ENCODE measurements at places on chromosomes 1 and 21. TPM values are rescaled to one million over a fixed set of nuclear protein-coding genes. Genes with fewer than 3 reads are reported as not detected.

- peak; percentile 75 for DNase-seq
These were observed 5.5 kb upstream of the SNAPIN start for GRCh38 chr1:153652805-153653500.

GRCh38 chr1:36089393-36090121, 865 bp downstream of the ADPRS start:
- no peak for DNase-seq

DNA sequence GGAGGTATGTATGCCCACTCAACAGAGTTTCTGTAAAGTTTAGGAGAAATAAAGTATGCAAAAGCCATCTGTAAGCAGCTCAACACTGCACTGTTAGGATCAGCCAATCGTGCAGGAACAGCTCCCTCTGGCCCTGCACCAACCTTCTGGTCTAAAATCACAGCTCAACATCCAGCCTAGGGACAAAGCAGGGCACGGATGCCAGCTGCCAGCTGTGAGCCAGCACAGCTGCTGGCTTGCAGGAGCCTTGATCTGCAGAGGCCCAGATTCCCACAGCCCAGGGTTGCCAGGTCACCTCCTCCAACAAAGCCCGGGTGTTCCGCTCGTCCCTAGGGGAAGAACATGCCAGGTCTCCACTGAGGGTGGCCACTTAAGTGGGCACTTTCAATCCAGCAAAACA, 8.6 kb downstream of the ACOT7 start:
- no peak for DNase-seq

DNA sequence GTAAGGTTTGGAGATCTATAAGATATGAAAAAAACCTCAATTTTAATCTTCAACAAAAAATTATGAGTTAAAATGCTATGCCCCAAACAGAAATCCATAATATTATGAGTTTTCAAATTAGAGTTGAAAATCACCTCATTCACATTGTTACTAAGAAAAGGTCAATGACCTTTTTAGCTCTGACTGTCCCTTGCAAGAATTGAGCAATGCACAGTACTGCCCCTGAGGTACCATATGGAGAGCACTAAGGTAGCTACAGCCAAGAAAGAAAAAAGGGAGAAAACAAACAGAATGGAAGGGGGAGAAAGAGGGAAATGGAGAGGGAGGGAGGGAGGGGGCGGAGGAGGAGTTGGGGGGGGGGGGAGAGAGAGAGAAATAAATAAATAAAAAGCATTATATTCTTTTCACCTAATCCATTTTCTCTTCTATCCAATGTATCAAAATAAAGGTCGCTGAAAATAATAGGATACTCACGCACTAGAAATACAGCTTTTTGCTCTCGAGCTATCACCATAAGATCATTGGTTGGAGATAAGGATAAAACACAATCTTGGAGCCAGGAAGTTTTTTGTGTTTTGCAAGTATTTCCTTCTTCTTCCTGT, 58.8 kb downstream of the RAB3GAP2 start:
- DNase-seq: no peak

DNA sequence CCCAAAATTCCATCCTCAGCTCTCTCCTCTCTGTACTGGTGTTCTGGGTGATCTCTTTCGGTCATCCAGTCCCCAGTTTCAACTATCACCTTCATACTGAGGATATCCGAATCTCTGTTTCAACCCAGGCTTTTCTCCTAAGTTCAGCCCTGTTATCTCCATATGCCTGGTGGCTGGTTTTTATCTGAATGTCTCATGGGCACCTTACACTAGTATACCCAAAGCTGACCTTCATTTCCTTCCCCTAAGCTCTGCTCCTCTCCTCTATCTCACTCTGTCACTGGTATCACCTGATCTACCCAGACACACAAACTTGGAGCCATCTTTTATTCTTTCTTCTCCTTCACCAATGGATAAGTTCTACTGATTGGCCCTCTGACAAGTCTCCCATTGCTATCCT, 53.0 kb downstream of the LRRC71 start:
- DNase-seq: no peak

DNA sequence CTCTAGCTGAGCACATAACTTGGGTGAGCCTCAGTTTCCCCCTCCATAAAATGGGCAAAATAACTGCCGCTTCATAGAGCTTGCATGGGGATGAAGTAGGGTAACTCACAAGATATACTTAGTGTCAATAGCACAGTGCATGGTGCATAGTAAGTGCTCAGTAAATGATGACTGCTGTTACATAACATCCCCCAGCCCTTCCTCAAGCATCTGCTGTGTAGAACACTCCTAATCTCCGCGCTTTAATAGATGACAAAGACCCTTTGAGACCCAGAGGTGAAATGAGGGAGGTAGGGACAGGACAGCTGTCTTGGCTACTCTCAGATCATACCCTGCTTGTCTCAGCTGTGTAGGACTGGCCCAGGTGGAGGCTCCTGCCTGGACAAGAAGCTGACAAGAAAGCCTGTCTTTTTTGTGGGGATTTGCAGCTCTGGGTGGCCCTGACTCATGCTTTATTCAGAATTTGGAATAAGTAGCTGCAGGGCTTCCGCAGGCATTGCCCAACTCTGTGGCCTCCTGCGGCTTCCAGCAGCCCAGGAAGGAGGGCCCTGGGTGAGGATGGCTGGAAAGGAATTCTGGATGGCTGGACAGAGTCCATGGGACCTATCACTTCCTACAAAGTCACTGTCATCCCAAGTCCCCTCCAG, 20.7 kb upstream of the PADI4 start:
- peak; percentile 93 for DNase-seq

DNA sequence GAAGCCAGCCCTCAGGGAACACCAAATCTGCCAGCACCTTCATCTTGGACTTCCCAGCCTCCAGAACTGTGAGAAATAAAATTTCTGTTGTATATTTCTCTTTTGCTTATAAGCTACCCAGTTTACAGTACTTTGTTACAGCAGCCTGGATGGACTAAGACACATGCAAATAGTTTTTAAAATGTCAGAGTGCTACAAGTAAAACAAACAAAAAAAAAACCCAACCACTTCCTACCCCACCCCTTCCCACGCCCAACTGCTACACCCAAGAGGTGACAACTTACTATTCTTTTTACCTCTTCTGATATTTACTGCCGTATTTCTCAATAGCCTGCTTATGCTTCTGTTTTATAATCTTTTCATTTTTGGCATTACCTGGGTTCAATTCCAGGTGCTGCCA, 8.6 kb upstream of the SPSB1 start:
- no peak for DNase-seq

DNA sequence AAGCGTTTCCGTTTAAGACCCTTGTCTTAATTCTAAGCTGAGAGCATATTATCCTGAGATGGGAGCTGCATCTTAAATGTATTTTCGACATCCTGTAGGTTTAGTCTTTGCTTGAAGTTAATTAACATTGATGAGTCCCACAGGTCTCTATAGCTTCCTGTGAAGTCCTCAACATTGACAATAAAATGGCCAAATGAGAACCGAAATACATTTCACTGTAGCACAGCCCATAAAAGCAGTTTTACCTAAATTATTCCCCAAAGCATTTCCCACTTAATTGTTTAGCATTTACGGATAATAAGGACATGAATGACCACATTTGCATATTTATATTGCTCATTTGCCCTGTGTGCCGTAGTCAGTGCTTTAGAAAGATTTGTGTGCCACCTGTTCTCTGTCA, 116.4 kb downstream of the CRB1 start:
- DNase-seq: no peak

- DNase-seq: no peak
These were observed 59.1 kb upstream of the TRAPPC10 start for GRCh38 chr21:43953021-43953420.

- no peak for DNase-seq
These were observed 98.9 kb downstream of the DHRS3 start for GRCh38 chr1:12518931-12519692.

DNA sequence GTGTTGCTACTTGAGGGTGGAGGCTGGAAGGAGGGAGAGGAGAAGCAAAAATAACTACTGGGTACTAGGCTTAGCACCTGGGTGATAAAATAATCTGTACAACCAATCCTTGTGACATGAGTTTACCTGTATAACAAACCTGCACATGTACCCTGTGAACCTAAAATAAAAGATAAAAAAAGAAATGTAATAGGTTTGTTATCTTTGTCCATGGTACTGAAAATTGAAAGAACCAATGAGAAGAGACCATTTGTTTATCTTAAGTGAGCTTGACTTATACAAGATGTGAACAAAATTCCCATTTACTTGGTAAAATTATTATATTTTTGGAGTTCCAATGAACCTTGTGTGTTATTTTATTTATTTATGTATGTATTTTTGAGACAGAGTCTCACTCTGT, 11.1 kb upstream of the USP25 start:
- no peak for DNase-seq

DNA sequence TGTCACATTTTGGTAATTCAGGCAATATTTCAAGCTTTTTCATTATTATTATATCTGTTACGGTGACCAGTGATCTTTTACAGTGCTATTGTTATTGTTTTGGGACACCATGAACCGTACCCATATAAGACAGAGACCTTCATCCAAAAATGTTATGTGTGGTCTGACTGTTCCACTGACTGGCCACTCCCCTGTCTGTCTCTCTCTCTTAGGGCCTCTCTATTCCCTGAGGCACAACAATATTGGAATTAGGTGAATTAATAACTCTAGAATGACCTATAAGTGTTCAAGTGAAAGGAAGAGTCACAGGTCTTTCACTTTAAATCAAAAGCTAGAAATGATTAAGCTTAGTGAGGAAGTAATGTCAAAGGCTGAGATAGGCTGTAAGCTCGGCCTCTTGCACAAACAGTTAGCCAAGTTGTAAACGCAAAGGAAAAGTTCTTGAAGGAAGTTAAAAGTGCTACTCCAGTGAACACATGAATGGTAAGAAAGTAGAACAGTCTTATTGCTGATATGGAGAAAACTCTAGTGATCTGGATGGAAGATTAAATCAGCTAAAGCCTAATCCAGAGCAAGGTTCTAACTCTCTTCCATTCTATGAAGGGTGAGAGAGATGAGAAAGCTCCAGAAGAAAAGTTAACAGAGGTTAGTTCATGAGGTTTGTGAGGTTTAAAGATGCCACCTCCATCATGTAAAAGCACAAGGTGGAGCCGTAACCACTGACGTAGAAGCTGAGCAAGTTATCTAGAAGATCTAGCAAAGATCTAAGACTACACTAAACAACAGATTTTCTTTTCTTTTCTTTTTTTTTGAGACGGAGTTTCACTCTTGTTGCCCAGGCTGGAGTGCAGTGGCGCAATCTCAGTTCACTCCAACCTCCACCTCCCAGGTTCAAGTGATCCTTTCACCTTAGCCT, 19.7 kb upstream of the DIPK1A start:
- no peak for DNase-seq

- no peak for DNase-seq
These were observed 42.7 kb downstream of the FAAP20 start for GRCh38 chr1:2151911-2152310.

GRCh38 chr1:109485001-109485400, 1.3 kb downstream of the ATXN7L2 start:
- DNase-seq: peak; percentile 24

DNA sequence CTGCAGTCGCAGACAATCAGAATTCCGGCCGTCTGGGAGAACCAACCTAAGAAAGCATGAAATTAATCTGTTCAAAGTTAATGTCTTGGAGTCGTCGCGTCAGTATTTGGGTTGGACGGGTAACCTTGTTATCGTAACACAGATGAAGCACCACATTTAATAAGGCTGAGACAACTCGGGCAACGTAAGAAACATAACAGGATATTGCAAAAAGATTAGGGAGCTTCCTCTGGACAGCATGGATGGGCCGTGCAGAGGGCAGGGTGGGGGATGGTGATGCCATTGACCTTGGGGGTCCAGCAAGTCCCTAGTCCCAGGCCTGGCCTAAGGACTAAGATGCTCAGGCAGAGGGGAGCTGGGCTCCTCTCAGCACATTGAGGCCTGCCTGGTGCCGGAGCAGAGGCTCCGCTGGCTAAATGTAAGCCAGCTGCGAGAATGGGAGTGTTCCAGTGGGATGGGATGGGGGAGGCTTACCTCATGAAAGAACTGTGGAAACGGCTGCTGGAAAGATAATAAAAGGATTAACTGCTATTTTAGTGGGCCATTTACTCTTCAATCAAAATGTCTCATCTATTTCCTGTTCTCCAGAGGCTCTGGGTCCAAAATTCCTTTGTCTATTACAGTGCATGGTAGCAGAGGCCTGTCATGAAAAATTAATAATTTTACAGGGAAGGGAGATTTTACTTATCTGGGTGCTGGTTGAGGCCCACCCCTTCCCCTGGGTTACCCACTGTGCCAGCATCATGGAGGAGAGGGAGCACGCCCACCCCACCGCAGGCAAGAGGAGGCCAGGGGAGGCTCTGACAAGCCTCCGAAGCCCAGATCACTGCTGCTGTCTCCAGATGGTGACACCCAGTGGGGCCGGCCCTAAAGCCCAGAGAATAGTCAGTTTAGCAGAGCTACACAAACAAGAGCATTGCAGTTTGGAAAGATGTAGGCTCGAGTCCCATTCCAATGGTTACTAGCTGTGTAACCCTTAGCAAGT, 131.6 kb downstream of the DMRTB1 start:
- DNase-seq: no peak

The TDRD5 gene
- not detected for total RNA-seq

The BSND gene
- not detected for total RNA-seq

The AMPD1 gene
- total RNA-seq: not detected

The DYNLT5 gene
- not detected for total RNA-seq

The KCND3 gene
- not detected for total RNA-seq

The TRAF3IP3 gene
- not detected for total RNA-seq

The TNFSF4 gene
- 0.07 TPM for total RNA-seq

The FCGR3A gene
- not detected for total RNA-seq

The MX2 gene
- total RNA-seq: 0.17 TPM

Measured in HT1080 (cell line).